Esophagus squamous epithelium (tissue), 5 donors: ENCODE measurements at places on chromosomes 2 and 18.

DNA sequence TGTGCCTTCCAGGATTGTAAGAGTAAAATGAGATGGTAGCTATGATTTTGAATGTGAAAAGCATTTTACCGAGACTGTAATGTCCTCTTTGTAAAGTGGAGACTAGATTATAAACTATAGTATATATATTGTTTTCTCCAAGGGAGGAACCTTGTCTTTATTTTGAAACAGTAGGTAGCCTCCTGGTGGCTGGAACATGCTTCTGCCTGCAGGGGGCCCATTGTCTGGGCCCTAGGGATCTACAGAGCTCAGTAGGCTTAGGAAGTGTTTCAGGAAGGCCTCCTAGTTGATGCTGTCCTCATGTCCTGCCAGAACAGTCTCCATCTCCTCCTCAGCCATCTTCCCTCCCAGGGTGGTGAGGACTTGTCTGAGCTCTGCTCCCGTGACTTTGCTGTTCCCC, 3.0 kb downstream of the PIKFYVE start:
- DNase-seq, result no peak
- no peak overlapping the region for H3K27ac ChIP-seq
- peaks cover 10% of the 10 kb centered on the region for H3K4me1 ChIP-seq
- peaks cover 28% of the 10 kb centered on the region for H3K36me3 ChIP-seq
- no peaks in the 10 kb centered on the region for H3K27me3 ChIP-seq
- no peak overlapping the region for H3K4me3 ChIP-seq

- DNase-seq, result no peak
- no peaks in the 10 kb centered on the region for H3K27me3 ChIP-seq
- H3K4me1 ChIP-seq, result no peaks in the 10 kb centered on the region
Observed at GRCh38 chr2:226308986-226309385, 490.6 kb downstream of the IRS1 start.

GRCh38 chr2:232535761-232536530, 3.5 kb upstream of the CHRNG start:
- H3K36me3 ChIP-seq, result no peaks in the 10 kb centered on the region
- no peak for DNase-seq
- peaks cover 66% of the 10 kb centered on the region for H3K27me3 ChIP-seq
- H3K4me1 ChIP-seq, result peaks cover 18% of the 10 kb centered on the region
- H3K27ac ChIP-seq, result no peak overlapping the region

GRCh38 chr2:201734111-201734510, 35.7 kb upstream of the MPP4 start:
- no peaks in the 10 kb centered on the region for H3K4me1 ChIP-seq
- peaks cover 83% of the 10 kb centered on the region for H3K36me3 ChIP-seq
- no peak for DNase-seq
- no peak overlapping the region for H3K27ac ChIP-seq
- no peaks in the 10 kb centered on the region for H3K27me3 ChIP-seq

GRCh38 chr2:68693951-68694350, 40.7 kb upstream of the ARHGAP25 start:
- H3K27ac ChIP-seq, result no peak overlapping the region
- no peaks in the 10 kb centered on the region for H3K36me3 ChIP-seq
- no peak overlapping the region for H3K4me3 ChIP-seq

DNA sequence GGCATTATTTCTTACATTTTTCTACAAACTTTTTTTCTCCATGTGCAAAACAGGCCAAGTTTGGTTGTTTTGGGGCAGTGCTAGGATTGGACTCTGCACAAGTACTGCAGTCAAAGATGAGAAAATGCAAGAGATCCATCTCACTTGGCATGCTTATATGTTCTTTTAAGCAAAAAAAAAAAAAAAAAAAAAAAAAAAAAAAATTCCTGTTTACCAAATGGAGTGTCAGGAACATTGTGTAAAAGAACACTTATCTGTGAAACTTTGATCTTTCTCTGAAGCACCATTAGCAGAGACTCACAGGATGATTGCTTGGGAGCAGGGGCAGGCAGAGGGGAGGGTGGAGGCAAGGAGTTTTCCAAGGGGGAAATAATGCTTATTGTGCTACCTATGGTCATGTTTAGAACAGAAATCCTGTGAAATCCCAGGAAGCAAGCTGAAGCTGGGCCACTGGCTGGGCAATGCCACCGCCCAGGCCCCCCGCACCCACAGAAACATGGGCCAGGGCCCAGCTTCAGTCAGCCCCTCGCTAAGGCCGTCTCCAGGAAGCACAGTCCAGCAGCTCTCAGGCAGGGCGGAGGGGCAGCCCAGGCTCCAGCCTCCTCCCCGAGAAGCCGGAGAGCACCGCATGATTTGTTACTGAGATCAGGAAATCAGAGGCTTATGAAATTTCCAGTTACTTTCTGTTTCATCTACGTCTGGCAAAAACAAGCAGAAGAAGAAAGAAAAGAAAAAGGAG, 229.4 kb downstream of the ZNF516 start:
- no peaks in the 10 kb centered on the region for H3K4me1 ChIP-seq
- H3K27ac ChIP-seq, result peak overlapping the region; percentile 88
- H3K36me3 ChIP-seq, result no peaks in the 10 kb centered on the region
- H3K27me3 ChIP-seq, result no peaks in the 10 kb centered on the region

GRCh38 chr2:177172034-177172880, 40.3 kb upstream of the HNRNPA3 start:
- no peak for DNase-seq
- peaks cover 54% of the 10 kb centered on the region for H3K4me1 ChIP-seq
- peak overlapping the region; percentile 84 for H3K27ac ChIP-seq
- H3K4me3 ChIP-seq, result no peak overlapping the region

DNA sequence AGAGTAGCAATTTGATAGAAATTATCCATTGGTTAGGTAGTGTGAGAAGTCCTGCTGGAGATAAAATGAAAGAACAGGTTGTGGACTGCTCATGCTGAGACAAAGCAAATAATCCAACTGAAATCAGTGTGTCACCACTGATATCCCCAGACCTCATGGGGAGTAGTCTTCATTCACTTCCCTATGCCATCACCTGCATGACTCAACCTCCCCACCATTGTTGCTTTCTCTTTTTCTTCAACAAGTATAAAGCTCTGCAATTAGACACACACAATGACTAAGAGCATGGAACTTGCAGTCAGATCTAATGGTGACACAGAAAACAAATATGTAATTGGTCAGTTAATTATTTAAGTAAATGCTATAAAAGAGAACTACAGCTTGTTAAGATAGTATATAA, 475.3 kb downstream of the RIT2 start:
- DNase-seq, result no peak
- no peaks in the 10 kb centered on the region for H3K4me1 ChIP-seq
- H3K36me3 ChIP-seq, result no peaks in the 10 kb centered on the region
- no peak overlapping the region for H3K27ac ChIP-seq
- H3K4me3 ChIP-seq, result no peak overlapping the region

- no peak overlapping the region for H3K4me3 ChIP-seq
- no peak for DNase-seq
- no peak overlapping the region for H3K27ac ChIP-seq
- no peaks in the 10 kb centered on the region for H3K36me3 ChIP-seq
Observed at GRCh38 chr2:30305235-30305634, 73.9 kb downstream of the LBH start.

DNA sequence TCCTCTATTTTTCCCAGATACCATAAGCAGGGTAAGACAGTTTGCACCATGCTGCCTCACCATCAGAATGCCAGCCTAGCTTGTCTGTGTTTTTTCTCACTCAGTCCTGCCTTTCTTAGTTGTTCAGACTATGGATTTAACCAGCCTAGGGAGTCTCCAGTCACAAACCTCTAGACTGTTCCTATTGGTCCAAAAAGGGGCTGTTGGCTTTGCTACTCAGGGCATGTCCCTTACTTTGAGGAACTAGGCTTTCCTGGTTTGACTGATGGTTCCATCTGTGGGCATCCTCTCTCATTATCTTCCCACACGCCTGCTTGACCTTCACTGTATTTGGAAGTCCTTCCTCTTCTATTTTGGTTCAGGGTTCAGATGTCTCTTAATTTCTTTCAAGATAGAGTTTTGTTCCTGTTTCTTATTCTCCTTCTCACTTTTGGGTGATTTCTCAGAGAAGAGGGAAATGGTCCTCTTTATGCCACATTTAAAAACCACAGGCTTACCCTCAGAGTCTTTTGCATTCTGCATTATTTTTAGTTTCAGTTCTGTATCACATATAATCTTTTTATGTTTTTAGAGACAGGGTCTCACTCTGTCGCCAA, 31.3 kb upstream of the TMEM131 start:
- H3K36me3 ChIP-seq, result no peaks in the 10 kb centered on the region
- no peak overlapping the region for H3K27ac ChIP-seq
- no peak overlapping the region for H3K4me3 ChIP-seq

- H3K27me3 ChIP-seq, result no peaks in the 10 kb centered on the region
- H3K36me3 ChIP-seq, result no peaks in the 10 kb centered on the region
- no peak overlapping the region for H3K27ac ChIP-seq
Observed at GRCh38 chr2:76469066-76469465, 758.4 kb upstream of the GCFC2 start.

- H3K27me3 ChIP-seq, result no peaks in the 10 kb centered on the region
- peaks cover 30% of the 10 kb centered on the region for H3K4me1 ChIP-seq
- DNase-seq, result no peak
- H3K36me3 ChIP-seq, result no peaks in the 10 kb centered on the region
Observed at GRCh38 chr2:16656784-16657391, 8.7 kb downstream of the CYRIA start.

DNA sequence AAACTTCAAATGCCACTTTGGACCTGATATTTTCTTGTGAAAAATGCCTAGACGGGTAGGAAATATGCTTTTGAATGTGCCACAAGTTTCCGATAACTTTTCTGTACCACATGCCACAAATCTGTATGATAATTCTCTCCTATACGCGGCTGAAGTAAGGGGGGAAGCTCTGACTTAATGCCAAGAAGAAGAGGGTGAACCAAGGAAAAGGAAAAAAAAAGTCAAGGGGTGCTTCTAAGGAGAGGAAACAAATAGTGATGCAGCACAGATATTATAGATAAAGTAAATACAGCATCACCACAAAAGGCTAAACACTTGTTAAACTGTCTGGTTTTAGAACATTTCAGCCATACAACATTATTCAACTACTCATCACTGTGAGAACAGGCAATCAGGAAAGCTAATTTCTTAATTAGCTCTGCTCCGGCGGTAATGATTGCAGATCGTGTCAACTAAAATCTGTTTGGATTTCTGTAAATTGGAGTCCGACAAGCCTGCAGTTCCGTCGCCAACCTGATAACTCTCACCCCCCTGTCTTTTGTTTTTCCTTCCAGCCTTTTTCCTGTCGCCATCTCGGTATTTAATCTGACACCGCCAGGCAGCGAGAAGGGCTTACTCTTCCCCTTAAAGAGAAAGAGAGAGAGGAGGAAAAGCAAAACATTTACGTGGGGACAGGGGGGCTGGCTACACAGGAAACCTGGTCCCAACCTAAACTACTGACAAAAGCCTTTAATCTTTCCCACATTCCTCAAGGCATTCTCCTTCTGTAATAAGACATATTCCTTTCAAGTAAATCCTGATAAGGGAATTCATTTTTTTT, 67.5 kb downstream of the ZEB2 start:
- H3K4me1 ChIP-seq, result peaks cover 87% of the 10 kb centered on the region
- H3K27me3 ChIP-seq, result no peaks in the 10 kb centered on the region
- no peaks in the 10 kb centered on the region for H3K36me3 ChIP-seq
- H3K27ac ChIP-seq, result peak overlapping the region; percentile 33
- no peak for DNase-seq

GRCh38 chr2:118832071-118832790, 15.2 kb downstream of the EN1 start:
- H3K4me1 ChIP-seq, result peaks cover 15% of the 10 kb centered on the region
- no peak overlapping the region for H3K4me3 ChIP-seq
- no peak for DNase-seq
- peaks cover 12% of the 10 kb centered on the region for H3K27me3 ChIP-seq
- H3K27ac ChIP-seq, result no peak overlapping the region

DNA sequence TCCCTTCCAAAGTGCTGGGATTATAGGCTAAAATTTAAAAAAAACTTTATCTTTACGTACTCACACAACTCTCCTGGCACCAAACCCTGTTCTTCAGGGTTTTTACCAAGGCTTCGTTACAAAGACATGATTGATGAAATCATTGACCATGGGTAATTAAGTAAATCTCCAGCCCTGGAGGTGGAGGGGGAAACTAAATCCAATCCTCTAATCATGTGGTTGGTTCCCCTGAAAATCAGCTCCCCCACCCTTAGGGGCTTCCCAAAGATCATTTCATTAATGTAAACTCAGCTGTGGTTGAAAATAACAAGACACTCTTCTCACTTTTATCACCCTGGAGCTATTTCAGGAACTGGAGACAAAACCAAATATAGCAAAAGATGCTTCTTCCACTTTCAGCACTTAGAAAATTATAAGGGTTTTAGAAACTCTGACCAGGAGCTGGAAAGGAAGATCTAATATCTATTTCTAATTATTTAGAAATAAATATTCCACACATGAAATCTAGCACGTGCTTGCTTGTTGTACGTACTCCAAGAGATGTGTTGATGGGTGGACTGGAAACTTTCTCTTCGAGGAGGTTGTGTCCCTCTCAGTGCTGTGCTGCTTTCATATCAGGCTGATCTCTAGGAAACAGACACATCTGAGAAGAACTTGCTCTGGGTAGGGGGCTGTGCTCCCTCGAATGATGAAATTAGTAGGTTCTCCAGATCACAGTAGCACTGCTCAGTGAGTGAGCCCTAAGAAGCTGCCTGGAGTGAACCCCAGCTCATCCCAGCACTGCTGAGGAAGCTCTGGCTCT, 67.2 kb downstream of the SMAD4 start:
- H3K27me3 ChIP-seq, result no peaks in the 10 kb centered on the region
- H3K36me3 ChIP-seq, result no peaks in the 10 kb centered on the region
- H3K4me3 ChIP-seq, result no peak overlapping the region
- H3K27ac ChIP-seq, result no peak overlapping the region
- no peak for DNase-seq

DNA sequence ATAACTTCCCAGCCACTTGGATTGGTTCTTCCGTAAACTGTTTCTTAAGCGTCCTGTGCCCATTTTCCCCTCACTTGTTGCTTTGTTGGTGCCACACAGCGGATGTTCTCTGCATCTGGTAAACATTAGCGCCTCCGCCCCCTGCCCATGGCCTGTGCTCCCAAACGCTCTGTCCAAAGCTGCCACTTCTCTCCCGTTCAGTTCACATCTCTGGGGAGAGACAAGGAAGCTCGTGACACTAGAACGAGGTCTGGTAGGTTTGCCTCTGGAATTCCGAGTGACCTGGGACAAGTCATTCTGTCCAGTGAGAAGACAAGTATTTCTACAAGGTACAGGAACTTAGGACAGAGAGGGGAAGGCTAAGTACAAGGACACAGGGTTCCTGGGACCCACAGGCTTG, 9.4 kb downstream of the COPS9 start:
- H3K36me3 ChIP-seq, result peaks cover 17% of the 10 kb centered on the region
- no peak for DNase-seq
- H3K4me1 ChIP-seq, result peaks cover 10% of the 10 kb centered on the region

DNA sequence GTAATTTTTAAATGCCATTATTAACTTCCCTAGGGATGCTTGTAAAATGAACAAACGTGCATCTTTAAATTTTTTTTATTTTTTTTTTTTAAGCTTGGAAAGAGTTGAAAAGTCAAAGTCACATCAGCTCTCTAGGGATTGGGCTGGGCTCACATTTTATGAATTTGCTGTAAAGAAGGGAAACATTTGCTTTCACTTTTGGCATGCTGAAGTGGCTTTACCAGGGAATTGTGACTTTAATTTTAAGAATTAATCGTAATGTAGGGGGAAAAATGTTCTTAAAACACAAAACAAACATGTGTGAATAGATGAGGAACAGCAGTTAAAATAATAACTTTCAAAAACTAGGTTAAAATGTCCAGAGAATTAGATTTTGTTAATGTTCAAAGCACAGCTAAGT, 123.0 kb downstream of the AGAP1 start:
- no peak overlapping the region for H3K27ac ChIP-seq
- no peak overlapping the region for H3K4me3 ChIP-seq
- DNase-seq, result no peak

- peaks cover 86% of the 10 kb centered on the region for H3K36me3 ChIP-seq
- H3K27me3 ChIP-seq, result no peaks in the 10 kb centered on the region
- no peak overlapping the region for H3K4me3 ChIP-seq
- no peak for DNase-seq
Observed at GRCh38 chr2:200466425-200467418, 43.1 kb downstream of the KCTD18 start.
